GM10248 (cell line): ENCODE measurements at places on chromosomes 6 and 20.

- DNase-seq: no peak
Measured at GRCh38 chr6:166258854-166259276, 49.3 kb downstream of the PRR18 start.

- DNase-seq: no peak
Measured at GRCh38 chr20:21433329-21433890, 36.1 kb upstream of the NKX2-4 start.

GRCh38 chr6:125444006-125444923 is 142.5 kb upstream of the HDDC2 start:
- no peak for DNase-seq

DNA sequence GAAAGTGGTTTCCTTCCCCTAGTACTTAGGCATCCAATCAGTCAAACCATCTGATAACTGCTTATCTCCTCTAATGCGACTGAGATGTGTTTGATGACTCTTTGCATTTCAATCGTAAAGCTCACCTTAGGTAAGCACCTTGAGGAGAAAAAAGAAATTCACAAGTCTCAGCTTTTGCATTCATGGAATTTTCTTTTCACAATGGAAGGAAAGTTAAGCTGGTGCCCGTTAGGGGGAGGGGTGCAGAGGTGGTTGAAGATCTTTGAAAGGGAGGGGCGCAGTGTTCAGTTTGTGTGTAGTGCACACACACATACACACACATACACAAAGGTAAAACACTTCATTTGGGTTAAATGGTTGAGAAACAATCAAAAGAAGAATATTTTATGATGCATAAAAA is 87.1 kb upstream of the SALL4 start:
- DNase-seq: no peak

- DNase-seq: peak; percentile 30
Measured at GRCh38 chr20:49276961-49277785, 684 bp downstream of the ZNFX1 start.

GRCh38 chr20:15895126-15895525 is 678.1 kb downstream of the KIF16B start:
- DNase-seq: no peak

GRCh38 chr6:91241946-91242613 is 655.2 kb upstream of the MAP3K7 start:
- no peak for DNase-seq

DNA sequence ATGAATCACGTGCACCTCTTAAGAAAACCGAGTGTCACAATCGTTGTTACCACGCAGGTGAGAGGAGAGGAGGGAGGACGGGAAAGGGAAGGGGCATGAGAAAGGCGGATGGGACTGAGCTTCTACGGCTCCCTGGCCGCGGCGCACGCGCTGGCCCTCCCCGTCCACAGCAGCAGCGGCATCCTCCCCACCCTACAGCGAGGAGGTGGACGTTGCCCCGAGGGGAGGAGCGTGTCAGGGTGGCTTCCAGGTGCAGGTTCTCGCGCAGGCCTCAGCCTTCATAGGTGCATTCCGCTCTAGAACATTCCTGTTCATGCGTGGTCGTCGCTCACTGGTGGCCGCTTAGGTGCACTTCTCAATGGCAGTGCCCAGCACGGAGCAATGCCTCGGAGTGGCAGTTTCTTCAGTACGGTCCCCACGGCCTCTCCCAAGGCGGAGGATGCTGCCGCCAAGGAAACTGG is 29.7 kb upstream of the AFDN start:
- no peak for DNase-seq

DNA sequence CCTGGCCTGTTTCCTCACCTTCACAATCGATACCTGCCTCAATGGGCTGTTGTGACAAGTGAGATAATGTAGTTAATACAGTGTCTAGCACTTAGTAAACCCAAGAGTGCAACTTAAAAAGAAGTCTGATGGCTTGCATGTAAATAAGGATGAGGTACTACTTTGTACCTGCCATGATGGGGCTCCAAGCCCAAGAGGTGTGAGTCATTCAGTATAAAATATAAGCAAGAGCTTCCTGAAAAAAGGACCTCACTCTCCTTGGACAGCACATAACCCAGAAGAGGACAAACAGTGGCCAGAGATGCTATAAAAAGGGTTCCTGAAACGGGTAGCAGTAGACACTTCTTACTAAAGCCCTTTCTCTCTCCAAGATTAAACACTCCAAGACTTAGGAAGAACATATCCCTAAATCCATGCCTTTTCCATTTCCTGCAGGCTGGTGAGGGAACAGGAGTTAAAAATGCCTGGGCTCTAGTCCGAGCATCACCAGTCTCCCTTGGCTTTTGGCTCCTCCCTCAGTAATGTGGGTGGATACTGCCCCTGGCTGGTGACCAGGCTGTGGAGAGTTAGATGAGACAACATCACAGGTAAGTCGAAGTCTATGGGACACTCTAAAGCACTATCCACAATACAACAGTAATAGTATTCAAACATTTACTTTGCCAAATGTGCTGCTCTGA is 4.3 kb downstream of the UBE2V1 start:
- no peak for DNase-seq

- DNase-seq: peak; percentile 10
Measured at GRCh38 chr6:17066610-17067009, 35.2 kb upstream of the STMND1 start.

GRCh38 chr6:117481278-117481925 is 1.1 kb upstream of the DCBLD1 start:
- peak; percentile 20 for DNase-seq

GRCh38 chr6:131293472-131293911 is 158.2 kb downstream of the AKAP7 start:
- DNase-seq: no peak

DNA sequence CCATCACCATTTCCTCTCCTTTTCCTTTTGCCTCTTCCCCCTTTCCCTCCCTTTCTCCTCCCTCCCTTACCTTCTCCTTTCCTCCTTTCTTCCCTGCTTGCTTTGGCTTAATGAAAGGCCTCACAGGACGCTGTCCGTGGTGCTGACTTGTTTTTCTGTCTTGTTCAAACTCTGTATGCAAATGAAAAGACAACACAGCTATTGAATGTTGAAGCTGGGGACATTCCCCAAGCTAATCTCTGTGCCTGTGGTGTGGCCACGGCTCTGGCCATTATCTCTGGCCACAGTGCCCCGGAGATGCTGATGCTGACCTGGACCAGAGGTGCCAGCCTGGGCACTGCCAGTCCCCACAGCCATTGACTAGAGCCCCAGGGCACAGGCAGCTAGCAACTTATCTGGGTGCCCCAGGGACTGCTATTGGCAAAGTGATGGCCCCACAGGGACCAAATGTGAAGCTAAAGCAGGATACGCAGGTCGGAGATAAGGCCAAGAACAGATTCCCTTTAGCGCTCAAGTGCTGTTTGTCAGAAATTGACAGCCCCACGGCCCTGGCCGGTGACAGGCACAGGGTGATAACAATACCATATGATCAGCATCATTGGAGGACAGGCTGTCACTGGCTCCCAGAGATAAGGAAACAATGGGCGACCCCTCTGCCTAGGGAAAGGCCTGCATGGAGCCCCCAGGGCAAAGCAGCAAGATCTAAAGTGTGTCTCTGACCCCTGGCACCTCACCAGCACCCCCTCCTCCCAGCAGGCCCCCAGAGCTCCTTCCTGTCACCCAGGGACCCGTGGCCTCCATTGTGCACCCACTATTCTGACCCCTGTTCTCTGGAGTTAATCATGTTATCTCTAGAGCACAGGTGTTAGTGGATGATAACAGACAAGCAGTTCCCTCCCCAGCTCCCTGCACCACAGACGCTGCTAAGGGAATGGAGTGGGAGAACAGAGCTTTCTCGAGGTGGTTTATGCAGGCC is 31.6 kb upstream of the SLC32A1 start:
- peak; percentile 50 for DNase-seq

DNA sequence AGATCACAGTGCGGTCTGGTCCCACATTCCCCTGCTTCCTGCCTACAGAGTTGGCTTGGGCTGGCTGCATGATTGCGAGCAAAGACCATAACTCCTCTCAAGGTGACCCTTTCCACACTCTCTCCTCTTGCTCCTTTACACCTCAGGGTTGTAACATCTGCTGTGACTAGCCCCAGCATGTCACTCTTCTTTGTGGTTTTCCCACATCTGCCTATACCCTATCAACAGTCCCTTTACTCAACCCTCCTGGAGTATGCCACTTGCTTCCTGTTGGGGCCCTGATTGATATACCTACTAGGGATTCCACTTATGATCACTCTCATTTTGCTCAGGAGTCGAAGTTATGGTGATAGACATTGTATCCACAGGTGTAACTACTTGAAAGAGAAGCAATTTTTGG is 58.9 kb upstream of the SGK1 start:
- DNase-seq: no peak

DNA sequence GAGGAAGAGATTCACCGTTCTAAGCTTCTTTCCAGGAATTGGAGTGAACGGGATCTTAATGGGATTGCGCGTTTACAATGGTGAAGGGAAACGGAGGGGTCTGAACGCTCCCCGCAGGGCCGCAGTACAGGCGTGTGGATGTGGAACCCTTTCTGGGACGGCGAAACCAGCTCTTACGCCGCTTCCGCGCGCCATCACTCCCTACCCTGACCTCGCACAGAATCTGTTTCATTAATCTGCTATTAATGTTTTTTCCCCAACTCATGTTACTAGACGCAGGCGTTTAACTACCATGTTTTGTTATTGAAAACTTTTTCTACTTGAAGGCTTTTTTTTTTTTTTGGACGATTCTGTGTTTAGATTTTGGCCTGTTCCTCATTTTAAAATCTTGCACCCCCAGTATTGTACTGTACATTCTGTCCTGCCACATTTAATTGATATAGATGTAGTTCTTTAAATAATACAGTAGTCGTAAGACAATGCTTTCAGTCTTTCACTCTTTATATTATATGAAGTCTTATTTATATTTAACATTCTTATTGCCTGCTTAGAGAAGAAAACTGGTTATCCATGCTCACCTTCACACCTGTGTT is 696 bp upstream of the SUPT3H start:
- DNase-seq: peak; percentile 16

- DNase-seq: peak; percentile 43
Measured at GRCh38 chr6:18503593-18504231, 116.6 kb downstream of the RNF144B start.

DNA sequence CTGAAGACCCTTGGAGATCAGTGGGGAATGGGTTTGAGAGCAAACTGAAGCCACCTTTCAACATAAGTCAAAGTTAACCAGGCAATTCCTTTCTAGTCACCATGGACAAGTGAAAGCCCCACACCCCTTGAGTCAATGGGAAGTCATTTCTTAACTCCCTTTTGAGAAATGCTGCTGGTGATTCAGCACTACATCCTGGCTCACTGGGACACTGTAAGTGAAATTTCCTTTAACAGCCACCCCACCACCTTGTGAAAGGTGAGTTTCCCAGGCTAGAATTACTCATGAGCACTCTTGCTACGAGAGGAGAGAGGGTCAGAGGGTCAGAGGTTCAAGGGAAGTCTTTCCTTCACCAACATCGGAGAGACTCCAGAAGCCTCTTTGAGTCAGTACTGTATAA is 93.3 kb upstream of the MARCKS start:
- DNase-seq: peak; percentile 28

- no peak for DNase-seq
Measured at GRCh38 chr6:125507987-125508655, 206.4 kb upstream of the HDDC2 start.
